ENCODE measurements at places on chromosomes 2 and 18.

DNA sequence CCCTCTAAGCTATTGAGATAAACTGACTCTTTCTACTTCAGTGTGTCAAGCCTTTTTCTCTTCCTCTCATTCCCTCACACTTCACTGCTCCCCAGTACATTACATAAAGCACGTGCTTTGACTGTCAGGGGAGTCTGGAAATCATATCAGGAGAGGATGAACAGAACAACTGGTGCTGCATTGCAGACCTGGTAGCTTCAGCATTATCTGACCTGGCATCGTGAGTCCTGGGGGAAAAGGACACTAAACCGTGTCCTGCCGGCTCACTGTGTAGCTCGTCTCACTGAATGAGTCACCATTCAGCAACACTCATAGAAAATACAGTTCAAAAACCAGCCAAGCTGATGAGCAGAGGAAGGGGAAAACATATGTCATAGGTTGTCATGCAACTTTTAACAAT, 108.5 kb upstream of the UNC80 start:
- no peak for DNase-seq

DNA sequence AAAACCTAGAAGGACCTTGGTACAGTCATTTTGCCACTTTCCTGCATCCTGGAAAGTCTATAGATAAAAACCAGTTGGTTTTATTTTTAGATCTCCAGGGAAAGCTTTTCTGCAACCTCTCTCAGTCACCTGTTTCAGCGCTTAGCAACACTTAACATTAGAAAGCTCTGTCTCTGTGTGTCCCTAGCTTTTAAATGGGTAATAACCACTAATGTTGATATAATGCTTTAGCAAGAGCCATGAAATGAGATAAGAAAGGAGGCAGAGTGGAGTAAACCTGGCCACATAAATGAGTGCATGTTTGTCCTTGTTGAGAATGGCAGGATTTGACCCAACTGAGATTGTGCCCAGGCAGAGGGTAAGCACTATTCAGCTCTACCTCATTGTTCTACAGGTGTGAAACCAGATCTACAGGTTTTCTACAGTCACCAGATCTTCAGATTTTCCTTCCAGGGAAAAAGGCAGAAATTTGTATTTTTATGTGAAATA, 44.8 kb downstream of the MARCHF4 start:
- no peak for DNase-seq

- no peak for DNase-seq
Measured at GRCh38 chr2:162164802-162165201, 12.8 kb upstream of the GCG start.

DNA sequence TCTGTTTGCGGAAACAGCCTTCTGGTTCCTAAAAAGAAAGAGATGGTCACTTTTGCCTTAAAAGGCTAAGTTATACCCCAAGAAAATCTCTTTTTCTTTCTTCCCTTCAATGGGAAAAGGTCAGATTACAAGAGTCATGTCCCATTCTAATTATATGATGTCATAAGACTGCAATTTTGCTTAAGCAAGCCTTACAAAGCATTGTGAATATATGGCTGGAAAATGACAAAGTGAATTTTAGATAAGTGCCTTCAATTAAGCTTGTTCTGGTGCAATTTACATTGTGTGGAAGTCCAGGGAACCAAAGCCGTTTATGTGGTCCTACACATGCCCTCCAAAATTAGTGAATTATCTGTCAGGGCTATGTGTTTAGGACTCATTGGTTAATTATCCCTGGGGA, 7.6 kb upstream of the BMP10 start:
- no peak for DNase-seq

GRCh38 chr2:231176066-231176465, 22.4 kb upstream of the ARMC9 start:
- DNase-seq, result no peak

DNA sequence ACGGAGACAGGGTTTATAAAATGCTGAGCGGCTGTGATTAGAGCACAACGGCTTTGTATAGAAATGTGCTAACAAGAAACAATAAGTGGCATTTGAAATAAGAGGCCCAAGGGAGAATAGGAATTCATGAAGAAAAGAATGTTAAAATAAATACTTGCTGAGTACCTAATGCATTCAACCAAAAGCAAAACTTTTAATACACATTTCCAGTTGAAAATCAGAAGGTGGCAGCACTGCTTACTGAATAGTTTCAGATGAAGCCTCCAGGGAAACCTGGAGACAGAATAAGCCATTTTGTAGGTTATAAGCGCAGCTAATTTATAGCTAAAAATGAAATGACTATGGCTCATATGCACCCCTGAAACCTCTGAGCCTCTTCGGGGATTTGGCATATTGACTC, 286.6 kb downstream of the DPP10 start:
- DNase-seq, result no peak

DNA sequence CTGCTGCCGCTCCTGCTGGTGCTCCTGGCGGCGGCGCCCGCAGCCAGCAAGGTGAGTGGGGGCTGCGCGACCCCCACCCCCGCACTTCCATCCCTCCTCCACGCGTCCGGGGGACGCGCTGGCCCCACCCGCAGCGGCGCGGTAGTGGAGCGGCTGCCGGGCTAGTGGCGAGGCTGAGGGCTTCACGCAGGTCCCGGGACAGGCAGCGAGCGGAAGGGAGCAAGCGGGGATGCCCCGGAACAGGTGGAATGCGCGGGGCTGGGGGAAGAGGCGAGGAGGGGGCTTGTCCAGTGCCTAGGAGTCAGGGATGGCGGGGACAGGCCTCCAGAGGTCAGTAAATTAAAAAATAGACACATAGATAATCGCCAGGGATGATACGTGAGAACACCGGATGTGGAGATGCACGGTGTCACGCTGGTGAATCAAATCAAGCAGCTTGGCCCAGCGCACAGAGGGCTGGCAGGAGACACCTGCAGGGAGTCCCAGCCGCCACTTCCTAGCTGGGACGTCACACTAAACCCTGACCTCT, 403 bp downstream of the COL4A3 start:
- no peak for DNase-seq

DNA sequence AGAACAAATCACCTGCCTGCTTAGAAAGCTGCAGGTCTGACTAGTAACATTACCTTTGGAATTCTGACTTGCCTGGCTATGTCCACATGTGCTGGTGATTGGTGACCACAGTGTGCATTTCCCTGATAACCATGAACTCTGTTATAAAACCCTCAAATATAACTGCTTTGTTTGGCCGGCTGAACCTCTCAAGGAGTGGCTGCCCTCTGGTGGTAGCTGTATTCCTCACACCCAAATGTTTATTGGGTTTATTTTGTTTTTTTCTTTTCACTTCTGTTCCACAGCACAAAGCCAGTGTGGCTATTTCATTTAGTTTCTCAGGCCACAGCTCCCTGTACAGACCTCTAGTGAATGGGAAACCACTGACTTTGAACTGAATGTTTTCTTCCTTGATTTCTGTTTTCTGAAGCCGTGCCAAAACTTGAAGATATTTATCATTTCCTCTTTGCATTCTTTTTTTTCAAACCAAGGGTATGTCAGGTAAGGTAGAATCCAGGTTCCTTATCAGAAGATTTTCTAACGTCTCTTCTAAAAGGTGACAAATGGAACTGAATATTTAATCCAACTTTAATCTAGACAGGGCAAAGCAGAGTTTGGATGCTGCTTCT, 549.0 kb upstream of the VRK2 start:
- peak; percentile 45 for DNase-seq

GRCh38 chr2:143481733-143482132, 352.5 kb downstream of the ARHGAP15 start:
- DNase-seq, result no peak

DNA sequence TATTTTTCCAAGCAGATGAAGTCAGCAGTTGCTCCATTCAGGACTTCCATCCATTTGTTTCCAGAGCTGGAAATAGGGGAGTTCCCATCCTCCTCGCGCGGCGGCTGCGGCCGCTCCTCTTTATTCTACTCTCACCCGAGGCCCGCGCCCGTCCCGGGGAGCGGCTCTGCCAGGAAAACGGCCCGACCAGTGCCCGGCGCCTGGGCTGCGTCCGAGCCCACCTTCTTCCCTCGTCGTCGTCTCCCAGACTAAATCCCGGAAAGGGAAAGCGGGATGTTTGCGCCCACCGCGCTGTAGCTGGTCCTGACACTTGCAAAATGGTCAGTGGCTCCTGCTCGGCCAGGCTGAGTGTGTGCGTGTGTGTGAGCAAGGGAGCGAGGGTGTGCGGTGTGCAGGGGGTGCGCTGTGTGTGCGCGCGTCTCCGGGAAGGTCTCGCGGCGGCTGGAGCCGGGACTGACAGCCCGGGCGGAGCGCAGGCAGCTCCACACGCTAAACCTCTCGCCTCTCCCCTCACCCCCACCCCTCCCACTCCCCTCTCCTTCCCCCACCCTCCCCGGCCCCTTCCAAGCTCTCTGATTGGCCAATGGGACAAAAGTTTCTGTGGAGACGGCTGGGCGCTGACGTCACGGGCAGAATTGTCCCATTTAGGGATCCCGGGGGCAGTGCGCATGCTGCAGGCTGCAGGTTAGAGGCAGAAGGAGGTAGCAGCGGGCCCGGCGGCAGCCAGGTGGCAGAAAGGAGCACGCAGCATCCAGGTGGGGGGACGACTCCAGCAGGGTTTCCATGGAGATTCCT, at the start of gene NOL4:
TSS of gene NOL4 (minus strand) at position 491 of the 795 bp plus-strand sequence. CDS start 1,660 bp downstream, outside the sequence.
- no peak for DNase-seq

DNA sequence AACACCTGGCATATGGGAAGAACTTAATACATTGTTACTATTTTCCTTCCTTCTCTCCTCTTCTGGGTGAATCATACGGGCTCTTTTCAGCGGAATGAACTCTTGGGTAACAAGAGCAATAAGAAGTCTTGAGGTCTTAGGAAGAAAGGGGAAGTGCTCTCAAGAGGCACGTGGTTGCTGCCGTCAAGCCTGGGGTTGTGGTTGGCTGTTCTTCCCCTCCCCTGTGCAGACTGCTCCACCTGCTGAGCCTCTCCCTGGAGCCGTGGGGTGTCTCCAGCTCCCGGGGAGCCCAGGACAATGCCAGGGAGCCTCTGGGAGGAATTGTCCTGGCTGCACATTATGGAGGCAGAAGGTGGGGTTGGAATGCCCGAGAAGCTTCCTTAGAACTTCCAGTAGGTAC, 19.4 kb downstream of the TOGARAM2 start:
- no peak for DNase-seq

DNA sequence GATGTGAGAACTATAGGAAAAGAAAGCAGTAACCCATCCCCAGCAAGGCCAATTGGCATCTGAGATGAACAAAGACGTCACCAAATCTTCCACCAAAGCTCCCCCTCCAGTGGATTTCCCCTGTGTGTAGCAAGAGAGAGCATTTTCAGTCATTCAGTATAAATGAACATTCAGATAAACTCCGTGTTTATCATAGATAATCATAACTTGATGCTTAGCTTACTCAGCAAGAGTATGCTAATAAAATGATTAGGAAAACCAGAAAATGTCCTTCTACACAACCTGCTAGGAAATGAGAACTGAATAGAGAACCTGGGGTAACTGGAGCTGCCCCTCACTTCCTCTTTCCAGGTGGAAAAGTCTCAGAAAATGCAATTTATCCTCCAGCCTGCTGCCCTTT, 198.0 kb upstream of the CCDC150 start:
- no peak for DNase-seq

GRCh38 chr18:61973273-61974115, 80.7 kb upstream of the RNF152 start:
- DNase-seq, result no peak

DNA sequence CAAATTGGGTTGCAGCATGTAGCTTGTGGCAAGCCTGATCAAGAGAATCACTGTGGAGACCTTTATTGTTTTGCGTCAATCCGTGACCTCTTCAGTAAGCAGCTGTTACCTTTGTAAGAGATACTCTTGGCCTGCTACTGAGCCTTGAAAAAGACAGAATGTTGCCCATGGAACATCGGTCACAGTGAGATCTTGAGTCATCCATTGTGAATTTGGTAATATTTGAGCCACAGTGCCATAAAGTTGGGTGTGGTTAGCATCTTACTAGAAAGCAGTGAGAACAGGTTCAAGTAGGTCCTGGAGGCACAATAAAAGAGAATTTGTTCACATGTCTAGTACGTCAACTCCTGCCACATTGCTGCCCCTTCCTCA, 12.7 kb upstream of the EFR3B start:
- no peak for DNase-seq

DNA sequence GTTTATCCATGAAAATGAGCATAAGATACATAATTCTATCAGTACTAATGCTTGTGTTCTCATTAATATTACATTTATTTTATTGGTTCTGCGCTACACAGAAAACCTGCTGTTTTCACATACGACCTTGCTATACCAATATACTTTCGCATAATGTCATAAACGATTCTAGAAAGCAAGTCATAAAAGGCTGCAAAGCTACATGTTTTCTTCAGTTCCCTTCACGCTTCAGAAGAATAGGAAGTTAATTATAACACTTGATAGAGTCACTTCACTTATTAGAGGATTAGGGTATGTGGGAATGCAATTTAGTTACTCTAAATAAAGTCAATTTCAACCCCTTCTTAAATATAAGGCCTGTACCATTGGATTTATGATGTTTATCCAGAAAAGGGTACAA, 29.0 kb downstream of the PSME4 start:
- DNase-seq, result no peak

DNA sequence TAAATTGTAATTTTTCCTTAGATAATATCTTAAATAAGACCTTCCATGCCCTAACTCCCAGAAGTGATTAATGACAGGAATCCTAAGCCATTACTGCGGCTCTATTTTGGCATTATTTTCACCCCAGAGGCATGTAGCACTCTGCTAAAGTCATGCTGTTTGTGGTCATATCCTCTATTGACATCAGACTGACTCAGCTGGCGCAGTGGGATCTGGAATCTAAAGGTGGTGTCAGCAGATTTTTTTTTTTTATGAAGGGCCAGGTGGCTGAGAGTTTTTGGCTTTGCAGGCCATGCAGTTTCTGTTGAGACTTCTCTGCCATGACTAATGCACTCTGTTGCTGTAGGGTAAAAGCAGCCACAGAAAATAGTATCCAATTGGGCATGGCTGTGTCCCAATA, 64.1 kb upstream of the ACVR1C start:
- peak; percentile 51 for DNase-seq

DNA sequence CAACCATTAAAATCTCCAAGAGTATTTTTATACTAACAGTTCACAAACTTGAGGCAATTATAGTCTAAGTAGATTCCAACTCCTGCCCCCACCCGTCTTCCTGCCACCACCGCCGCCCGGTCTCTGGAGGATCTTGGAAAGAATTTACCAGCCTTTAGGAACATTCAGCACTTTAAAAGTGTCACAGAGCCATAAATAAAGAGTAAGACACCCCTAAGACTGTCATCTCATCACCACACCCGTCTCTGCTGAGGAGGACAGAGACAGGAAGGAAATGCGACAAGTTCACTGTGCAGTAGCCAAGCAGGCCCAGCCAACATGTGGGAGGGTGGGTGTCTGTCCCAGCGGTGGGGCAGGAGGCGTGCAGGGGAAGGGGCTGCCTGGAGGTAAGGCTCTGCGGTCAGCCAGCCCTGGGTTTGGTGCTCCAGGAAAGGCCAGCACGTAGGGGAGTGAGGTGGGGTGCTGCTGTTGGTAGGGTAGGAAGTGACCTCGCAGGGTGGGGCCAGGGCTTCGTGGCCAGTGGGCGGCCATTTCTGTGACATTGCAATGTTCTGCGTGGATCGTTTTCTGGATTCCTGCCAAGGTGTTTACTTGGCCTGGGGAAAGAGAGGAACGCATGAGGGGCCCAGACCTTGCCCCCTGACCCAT, 111.6 kb downstream of the FAM210A start:
- no peak for DNase-seq
